ENCODE measurements at places on chromosomes 4 and X.

DNA sequence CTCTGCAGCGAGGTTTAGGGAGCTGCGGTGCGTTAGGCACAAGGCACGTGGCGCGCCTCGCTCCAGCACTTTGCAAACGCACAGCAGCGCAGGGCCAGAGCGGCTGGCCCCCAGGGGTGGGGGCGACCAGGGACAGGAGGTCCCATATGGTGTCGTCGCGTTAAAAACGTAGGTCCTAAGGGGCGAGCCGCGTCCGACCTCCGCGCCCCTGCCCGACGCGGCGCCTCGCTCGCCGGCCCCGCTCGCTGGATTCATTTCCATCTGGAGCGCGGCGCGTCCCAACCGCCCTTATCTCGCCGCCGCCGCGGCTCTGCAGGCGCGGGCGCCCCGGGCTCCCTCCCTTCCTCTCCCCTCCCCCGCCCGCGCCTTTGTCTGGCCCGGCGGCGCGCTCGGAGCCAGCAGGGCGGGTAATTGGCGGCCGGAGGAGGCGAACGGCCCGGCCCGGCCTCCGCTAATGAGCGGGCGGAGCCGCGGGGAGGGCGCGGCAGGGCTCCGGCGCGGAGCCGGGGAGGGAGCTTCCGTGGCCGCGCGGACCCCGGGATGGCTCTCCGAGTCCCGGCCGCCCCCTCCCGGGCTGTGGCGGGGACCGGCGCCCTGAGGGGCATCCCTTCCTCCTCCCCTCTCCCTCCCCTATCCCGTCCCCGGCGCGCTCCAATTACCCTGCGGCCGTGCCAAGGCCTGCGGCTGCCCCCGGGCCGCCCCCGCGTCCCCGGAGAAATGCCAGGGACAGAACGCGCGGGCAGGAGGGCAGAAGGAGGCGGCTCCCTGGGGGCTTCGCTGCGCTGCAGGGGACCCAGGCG lies 409.0 kb downstream of the BCOR start:
- peak; percentile 19 for DNase-seq

GRCh38 chrX:119477812-119478232 lies 9.6 kb downstream of the SLC25A5 start:
- DNase-seq = no peak

DNA sequence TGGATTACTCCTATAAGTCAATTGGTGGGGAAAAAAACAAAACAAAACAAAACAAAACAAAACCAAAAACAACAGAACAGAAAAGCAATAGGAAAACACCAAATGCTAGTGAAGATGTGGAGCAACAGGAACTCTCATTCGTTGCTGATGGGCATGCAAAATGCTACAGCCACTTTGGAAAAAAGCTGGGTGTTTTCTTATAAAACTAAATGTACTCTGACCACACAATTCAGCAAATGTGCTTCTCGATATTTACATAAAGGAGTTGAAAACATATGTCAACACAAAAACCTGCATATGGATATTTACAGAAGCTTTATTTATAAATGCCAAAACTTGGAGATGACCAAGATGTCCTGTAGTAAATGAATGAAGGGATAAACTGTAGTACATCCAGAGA lies 703.6 kb upstream of the FAM241A start:
- DNase-seq = no peak

DNA sequence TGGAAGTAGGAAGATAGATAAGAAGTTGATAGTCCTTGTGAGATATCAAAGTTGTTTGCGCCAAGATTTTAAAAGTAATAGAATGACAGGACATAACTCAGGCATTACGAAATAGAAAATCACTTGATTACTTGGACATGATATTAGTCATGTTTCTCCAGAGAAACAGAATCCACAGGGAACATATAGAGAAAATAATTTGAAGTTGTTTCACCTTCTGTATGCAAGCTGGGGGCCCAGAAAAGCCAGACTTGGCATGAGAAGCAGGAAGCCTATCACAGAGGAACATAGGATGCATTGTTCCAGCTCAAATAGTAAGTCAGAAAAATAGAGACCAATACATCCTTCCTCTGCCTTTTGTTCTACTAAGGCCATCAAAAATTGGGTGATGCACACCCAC lies 715.9 kb downstream of the TECRL start:
- no peak for DNase-seq

GRCh38 chr4:41394481-41394894 lies 137.8 kb downstream of the UCHL1 start:
- DNase-seq = no peak

DNA sequence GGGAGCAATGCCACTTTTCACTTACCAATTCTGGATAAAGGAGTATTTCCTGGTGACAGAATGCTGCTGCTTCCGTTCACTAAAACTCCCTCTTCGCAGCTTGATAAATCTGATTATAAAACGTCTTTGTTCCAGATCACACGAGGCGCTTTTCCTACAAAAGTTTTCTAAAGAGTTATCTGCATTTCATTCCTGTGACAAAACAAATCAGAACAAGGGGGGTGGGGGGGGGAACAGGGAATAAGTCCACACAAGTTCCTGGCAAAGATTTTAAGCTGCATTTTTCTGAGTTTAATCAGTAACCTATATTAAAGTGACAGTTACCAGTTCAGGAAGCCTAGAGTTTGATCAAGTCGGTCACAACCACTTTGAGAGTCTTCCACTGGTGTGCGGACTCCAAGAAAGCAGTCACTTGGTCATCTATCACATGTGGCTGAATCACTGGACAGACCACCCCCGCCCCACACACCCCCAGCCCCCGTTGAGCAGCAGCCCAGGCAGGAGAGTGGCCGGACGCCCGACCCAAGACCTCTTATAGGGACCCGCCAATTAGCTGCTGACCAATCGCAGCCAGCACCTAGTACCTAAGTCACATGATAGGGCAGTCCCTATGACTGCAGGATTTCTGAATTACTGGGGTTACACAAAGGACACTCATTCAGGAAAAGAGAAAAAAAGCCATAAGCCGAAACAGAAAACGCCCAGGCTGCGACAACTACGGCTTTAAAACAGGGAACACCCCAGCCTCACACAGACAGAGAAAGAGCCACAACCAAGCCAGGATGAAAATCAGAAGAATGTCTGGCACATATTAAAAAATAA lies 569.3 kb upstream of the DIPK2B start:
- no peak for DNase-seq

DNA sequence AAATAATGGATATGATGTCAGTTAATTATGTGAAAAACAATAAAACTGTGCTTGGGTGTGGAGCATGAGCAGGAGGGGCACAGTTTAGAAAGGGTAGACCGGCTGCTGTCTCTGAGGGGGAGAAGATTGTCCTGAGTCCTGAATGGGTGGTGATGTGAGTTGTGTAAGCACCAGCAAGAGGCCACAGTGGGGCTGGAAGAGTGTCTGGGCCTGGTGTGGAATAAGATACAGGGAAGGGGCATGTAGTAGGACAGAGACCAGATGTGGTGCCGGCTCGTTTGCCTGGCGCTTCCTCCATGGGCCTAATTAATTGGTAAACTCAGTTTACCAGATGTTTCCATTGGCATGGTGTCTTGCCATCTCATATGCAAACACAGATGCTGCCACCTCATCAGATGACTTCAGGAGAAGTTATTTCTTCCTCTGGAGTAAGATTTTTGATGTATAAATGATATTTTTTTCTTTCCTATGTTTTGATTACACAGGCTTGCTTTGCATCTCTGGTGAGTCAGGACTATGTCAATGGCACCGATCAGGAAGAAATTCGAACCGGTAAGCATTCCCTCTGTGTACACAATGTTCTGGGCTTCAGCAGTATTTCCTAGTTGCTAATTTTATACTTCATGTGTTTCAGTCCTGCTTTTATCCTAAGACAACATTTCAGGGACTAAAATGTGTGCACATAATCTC lies 5.1 kb downstream of the MED28 start:
- no peak for DNase-seq

- DNase-seq = no peak
Measured at GRCh38 chr4:23169608-23170311, 477.0 kb downstream of the GBA3 start.

DNA sequence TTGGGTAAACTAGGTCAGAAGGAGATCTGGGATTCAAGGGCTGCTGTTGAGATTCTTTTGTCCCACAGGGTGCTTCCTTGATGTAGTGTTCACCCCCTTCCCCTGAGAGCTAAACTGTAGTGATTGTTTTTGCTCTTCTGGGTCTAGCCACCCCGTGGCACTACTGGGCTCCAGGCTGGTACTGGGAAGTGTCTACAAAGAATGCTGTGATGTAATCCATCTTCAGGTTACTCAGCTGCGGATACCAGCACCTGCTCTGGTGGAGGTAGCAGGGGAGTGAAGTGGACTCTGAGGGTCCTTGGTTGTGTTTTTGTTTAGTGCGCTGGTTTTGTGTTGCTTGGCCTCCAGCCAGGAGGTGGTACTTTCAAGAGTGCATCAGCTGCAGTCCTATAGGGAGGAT lies 365.5 kb downstream of the ZNF674 start:
- no peak for DNase-seq

DNA sequence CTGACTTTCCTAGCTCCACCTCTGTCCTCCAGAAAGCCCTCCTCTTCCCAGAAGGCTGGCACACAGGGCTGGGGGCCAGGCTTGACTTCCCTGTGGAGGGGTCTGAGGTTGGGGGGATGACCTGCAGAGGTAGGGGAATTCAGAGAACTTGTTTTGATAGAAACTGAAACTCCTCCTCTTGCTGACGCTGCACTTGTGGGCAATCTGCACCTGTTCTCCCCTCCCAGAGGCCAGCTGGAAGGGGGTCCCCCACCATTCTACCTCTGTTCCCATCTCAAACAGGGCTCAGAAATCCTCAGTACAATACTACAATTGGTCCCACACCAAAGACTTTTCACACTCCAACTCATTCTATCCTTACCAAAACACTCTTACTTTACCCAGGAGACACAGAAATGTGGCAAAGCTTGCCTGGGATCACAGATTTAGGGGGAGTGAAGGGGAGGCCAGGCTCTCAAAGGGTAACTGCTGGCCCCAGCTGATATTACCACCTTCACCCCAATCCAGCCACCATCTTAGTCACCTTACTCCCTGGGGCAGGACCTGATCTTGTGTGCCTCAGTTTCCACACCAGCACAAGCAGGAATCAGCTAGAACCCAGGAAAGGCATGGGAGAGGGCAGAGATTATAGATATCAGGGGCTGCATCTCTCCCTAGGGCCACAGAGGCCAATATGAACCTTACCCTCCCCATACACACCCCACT lies 18.5 kb downstream of the OTUD5 start:
- no peak for DNase-seq

DNA sequence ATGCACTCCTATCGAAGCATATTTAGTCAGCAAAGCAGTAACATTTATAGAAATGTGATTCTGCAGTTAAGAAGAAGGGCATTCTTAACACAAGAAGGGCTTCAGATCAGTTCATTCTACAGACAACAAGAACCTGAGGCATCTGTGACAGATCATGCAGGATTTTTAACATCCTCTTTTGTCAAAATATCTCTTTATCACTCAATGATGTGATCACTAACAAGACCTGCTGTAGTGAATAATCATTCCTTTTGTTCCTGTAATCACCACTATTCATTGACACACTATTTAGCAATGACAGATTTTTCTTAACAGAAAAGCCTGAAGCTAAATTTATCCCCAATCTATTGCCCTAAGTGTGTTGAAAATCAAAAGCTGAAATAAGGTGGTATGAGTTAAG lies 47.8 kb upstream of the ARHGAP24 start:
- DNase-seq = no peak

GRCh38 chr4:188780686-188781085 lies 641.4 kb downstream of the TRIML1 start:
- DNase-seq = no peak

GRCh38 chr4:149718500-149718899 lies 97.1 kb downstream of the IQCM start:
- DNase-seq = no peak

- DNase-seq = no peak
Measured at GRCh38 chrX:4741024-4741423, 1027.6 kb upstream of the PRKX start.

DNA sequence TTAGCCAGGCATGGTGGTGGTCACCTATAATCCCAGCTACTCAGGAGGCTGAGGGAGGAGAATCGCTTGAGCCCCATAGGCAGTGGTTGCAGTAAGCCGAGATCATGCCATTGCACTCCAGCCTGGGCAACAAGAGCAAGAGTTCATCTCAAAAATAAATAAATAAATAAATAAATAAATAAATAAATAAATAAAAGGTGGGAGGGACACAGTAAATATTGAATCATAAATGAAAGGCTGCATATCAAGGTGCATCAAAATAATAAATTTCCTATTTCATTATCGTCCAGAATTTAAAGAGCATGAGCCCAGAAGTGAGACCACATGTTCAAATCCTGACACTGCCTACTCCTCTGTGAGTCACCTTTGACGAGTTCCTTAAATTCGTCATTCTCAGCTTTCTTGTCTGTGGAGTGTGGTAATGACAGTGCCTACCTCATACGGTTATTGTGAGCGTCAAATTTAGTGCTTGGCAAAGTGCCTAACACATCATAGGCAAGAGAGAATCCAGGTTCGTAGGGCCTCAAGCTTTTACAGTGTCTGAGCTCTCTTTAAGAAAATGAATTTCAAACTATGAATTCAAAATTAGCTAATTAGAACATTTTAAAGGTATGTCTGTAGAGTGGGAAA lies 49.9 kb downstream of the IL15 start:
- no peak for DNase-seq

- DNase-seq = no peak
Measured at GRCh38 chr4:36208893-36209473, 35.3 kb downstream of the ARAP2 start.

GRCh38 chr4:40897557-40898203 lies 147.9 kb downstream of the NSUN7 start:
- peak; percentile 53 for DNase-seq

- DNase-seq = no peak
Measured at GRCh38 chr4:2300431-2301224, 38.7 kb upstream of the MXD4 start.

DNA sequence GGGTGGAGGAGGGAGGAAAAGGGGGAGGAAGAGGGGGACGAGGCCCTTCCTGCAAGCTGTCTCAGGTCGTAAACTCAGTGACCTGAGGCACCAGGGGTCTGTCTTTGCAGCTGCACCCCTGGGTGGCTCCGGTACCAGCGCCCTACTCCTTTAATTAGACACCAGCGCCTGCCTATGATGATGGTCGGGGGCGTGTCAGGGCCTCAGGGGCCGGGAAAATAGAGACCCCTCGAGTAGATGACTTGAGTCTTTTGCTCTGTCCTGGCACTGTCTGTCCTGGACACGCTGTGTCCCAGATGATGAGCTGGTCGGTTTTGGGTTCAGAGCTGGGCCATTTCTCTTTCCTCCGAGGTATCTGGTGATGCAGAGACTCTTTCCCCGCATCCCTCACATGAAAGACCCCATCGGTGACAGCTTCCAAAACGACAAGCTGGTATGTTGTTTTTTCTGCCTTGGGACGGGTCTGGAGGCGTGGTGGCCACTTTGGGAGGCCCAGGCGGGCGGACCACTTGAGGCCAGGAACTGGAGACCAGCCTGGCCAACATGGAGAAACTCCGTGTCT lies 11.2 kb downstream of the SLC25A6 start:
- DNase-seq = no peak

All from stimulated activated CD4-positive, alpha-beta T cell treated with anti-CD3 and anti-CD28 coated beads, Interleukin-12 subunit alpha, Interleukin-12 subunit beta, amount 100 ng/mL, for 48 hours (primary cell).